ENCODE measurements at places on chromosomes 3 and 15.

DNA sequence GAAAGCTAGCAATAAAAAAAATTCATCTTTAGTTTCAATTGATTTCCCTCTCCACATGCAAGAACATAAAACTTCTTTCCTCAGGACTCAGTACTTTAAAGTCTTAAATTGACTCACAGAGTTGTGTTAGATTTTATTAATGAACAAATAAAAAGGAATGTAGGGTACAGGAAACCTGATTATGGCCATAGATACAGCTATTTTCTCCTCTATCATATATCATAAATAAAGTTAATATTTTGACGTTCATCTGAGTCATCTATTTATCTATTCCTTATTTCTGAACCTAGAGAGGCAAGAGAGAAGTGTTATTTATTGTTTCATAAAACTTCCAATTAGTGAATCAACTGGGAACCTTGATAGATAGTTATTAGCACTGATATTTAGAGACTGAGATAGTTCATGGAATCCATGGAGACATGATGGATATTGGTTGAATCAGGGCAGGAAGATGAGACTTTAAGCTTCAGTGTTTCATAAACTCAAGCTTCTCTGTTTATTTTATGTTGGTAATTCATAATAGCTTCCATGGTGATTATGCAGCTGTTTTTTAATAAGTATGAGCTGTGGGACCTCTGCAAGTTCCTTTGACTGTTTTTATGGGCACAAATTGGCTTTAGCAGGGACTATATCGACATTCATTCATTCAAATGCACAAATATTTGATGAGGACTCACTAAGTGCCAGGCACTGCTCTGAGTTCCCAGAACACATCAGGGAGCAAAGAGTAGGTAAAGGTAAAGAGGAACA, 143.5 kb upstream of the TGFBR2 start:
- DNase-seq: no peak

DNA sequence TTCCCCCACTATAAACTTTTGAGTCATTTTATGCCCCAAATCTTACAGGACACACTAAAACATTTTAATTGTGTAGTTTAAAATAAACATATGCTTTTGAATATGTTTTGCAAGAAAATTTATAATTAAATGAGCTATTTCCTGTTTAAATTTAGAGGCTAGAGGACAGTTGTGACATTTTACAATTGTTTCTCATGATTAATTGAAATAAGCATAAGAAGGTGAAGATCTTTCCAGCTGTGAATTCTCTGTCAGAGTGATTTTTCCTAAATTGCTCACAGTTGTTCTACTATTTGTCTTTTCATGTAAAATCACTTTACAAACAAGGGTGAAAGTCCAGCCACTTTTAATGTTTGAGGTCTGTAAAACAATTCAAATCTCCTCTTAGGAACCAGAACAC, 892.3 kb downstream of the CADM2 start:
- no peak for DNase-seq

DNA sequence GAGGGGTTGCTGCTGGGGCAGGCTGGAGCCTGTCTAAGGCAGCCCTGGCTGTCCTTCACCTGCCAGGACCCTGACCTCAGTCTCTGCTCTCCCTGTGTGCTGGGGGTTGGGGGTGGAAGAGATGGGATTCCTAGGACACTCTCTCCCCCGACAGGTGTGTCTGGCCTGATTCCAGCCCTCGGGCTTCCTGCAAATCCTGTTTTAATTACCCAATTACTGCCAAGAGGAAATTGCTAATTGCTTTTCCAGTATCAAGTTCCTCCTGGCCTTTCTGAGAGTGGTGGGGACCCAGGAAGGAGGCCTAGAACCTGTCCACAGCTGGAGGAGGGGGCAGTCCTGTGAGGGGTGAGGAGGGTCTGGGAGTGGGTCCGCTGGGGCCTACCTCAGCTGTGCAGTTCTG, 15.8 kb downstream of the PLXNA1 start:
- no peak for DNase-seq

- no peak for DNase-seq
Measured at GRCh38 chr15:83904107-83905040, 250.5 kb downstream of the ADAMTSL3 start.

- no peak for DNase-seq
Measured at GRCh38 chr3:171443211-171443957, 16.8 kb downstream of the TNIK start.

DNA sequence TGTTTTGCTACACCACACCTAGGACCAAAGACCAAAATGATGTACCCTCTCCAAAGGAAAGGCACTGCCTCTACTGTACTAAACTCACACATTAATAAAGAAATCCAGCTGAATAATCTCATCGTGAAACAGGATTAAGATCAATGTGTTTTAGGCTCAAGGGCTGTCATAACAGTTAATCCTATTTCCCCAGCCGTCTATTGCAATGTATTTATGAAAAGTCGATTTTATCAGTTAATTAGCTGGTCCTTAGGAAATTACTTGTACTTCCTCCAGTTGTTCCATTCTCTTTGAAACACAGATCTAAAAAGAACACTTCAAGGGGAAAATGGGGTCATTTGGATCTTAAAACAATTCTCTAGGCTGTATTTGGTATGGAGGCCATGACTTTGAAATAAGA, 8.5 kb downstream of the ETV5 start:
- DNase-seq: no peak
